ENCODE measurements at places on chromosomes 3 and 15.

DNA sequence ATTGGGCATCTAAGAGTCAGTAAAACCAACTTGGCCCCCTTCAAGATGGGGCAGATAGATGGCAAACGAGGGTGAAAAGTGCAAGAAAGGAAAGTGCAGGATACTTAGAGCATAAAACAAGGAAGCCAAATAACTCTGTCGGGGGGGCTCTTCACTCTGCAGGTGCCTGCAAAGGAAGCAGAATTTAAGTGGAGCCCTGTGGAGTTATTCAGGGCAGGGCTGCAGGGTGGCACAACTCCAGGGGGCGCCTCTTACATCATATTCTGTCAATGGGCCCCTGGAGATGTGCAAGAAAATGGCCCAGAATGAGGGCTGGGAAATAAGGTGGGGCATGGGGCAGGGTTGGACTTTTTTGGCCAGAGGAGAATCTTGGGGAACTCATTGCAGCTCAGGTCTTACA lies 69.7 kb downstream of the CD47 start:
- no peak for DNase-seq

GRCh38 chr3:50213373-50213772 lies 8.3 kb downstream of the SLC38A3 start:
- no peak for DNase-seq

DNA sequence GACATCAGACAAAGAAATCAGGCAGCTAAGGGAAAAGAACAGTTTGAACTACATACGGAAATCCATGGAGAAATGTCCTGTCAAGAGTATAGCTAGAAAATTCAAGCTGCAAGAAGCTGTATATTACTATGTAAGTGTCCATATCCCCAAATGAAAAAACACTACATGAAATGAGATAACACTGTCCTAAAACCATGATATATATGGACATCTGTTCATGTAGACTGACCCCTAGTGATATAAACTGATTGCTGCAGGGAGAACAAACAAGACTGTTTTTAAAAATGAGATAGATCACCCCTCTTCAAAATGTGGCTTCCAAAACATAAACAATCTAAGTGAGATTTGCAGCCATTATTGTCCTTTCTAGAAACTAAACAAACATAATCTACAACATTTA lies 985.6 kb downstream of the EPHA3 start:
- no peak for DNase-seq

- no peak for DNase-seq
Observed at GRCh38 chr3:66177026-66177425, 43.8 kb upstream of the SLC25A26 start.

DNA sequence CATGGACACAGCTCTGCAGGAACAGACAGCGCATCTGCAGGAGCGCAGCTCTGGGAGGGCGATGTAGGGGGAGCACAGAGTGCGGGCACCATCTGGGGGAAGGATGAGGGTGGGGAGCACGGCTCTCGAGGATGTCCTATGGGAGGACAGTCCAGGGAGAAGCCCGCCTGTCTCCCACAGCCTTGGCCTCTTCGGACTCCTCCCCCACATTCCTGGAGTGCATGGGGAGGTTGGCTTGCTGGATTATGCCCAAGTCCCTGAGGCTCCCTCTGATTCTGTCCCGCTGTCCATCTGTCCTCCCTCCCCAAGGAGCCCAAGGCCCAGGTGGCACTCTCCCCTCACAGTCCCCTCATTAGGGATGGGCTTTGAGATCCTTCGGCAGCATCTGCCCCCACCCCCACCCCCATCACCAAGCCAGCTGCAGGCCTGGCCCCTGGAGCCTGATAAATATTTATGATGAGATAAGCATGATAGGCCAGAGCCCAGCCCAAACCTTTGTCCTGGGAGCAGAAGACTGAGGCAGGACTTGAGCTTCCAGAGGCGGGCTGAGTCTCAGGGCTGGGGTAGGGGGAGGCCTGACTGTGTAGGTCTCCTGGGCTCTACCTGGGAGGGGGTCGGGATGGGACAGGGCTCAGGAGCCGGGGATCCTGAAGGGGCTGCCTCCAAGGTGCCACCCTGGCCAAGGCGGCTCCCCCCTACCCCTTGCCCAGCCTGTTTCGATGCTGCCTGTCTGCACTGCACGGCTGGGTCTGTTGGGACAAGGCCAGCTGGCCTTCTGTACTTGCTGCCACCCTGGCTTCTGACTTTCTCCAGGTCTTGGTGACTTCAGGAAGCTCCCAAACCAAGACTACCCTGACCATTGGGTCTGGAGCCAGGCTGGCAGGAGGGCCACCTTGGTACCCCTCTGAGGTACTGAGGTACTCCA lies 28.6 kb upstream of the SEMA3F start:
- no peak for DNase-seq

DNA sequence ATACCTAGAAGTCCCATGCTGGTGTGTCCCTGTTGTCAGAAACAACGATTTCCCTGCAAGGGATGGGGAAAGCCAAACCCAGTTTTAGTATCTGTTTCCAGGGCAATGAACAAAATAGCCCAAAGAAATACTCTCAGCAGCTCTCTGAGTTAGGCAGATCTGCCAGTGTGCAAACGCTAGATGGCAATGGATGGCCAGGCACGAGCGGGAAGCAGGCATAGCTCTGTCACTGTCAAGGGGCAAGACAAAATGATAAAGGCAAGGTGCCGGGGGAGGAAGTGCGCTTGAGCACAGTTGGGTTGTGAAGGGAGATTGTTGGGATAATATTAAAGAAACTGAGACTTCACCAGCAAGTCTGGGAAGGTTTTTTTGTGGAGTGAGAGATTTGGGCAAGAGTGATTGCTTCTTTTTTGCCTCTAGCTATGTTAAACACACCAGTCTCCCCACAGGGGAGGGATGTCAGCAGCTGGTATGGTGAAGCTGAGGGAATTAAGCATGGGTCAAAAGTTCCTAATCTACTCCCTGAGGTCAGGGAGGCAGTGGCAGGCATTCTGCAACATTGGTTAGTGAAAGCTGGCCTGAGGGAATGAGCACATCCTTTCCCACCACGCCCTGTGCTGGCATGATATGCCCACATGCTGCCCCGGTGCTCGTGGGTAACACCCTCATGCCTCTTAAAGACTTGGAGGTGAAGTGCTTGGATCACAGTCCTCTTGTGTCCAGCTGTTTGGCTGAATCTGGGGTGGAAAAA lies 117.5 kb downstream of the PDCD6IP start:
- DNase-seq: no peak
